Endodermal cell (in vitro differentiated cells): ENCODE measurements at places on chromosomes 1 and 21. TPM values are rescaled to one million over a fixed set of nuclear protein-coding genes. Genes with fewer than 3 reads are reported as not detected.

DNA sequence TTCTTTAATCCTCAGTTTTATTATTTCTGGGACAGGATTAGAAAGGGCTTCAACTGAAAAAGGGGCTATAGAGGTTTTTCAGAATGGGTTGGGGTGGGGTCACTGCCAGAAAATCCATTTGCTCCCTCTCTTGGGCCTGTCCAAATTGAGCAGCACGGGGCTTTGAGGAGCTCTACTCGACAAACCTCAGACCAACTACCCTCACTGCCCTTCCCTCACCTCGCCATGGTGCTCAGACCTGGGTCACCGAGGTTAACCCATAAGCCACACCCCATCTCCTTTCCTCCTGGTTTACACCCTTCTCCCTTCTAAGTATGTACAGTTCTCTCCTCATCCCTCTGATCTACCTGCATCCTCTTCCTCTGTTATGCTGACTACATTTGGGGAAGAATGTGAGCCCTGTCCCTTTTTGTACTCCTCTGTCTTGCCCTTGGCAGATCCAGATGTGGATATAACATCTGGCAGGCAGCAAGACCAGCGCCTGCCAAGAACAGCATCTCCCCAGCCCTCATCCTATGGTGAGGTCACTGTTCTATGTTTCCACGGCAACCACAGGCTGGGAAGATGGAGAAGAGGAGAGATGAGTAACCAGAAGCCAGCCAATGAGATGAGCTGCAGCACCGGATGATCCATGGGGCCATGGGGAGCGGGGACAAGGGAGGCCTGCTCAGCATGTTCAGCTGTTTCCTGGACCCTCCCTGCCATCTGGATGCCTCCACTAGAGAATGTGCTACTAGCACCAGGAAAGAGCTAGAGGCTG, 3.7 kb upstream of the FABP3 start:
- DNase-seq: peak; percentile 82

GRCh38 chr1:172990598-172991215, 60.0 kb downstream of the TNFSF18 start:
- DNase-seq: no peak

DNA sequence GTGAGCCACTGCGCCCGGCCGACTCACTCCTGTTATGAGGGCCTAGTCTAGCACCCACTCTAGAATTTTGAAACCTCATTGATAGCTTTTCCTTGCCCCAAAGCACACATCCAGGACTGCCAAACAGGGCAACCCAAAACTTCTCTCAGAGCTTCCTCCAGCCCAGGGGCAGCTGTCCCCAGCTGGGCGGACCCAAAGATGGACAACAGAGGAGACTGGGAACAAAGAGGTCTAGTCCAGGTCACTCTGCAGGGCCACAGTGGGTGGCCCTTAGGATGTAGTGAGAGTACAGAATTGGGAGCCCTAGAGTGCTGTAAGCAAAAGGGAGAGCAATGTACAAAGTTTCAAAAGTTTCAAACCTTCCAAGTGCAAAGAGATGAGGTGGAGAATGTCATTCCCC, 1.2 kb downstream of the CD34 start:
- DNase-seq: no peak

DNA sequence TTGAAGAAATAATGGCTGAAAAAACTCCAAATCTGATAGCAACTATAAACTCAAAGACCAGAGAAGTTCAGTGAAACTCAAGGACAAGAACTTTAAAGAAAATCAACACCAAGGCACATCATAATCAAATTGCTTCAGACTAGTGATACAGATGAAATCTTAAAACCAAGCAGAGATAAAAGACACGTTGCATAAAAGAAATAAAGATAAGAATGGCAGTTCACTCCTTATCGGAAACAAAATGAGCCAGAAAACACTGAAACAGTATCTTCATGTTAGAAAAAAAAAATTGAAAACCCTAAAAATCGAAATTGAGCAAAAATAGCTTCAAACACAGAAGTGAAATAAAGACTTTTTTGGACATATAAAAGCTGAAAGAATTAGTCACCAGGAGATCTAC, 4.6 kb upstream of the RAB4A start:
- no peak for DNase-seq

DNA sequence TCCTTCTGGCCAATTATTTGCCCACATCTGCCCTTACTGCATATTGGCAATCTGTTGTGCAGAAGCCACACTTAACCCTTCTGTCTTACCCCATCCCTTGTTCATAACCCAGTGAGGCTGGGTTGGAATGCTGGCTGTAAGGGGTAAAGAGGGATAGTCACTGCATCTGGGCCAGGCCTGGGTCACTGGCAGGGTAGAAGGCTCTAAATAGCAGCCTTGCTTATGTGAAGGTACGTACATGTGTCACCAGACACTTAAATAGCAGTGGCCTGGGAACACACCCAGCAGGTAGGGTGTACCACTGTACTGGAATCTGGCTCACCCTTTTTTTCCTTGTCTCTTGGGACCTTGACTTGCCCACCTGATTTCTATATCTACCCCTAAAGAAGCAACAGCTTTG, 9.9 kb upstream of the TARS2 start:
- DNase-seq: no peak

DNA sequence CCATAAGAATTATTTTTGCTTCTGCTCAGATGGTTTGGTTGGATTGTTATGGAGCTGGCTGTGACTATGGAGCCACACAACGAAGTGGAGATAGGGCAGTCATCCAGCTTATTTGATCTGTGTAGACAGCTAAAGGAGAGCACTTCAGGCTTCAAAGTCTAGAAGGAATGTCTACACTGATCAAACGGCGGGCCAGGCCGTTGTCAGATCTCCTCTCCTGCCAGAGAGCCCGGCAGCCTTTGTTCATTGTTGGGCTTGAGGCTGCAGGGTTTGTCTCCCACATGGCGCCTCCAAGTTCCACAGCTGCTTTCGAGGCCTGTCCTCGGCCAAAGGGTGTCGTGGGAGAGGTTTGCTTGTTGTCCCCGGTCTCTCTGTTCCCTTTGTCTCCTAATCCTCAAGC, 2.8 kb upstream of the STMN1 start:
- DNase-seq: no peak

GRCh38 chr1:169124459-169124858, 18.0 kb downstream of the ATP1B1 start:
- DNase-seq: no peak

Gene GPA33
- 1.2 to 5.4 TPM (median 1.5 TPM) in 3 replicates for total RNA-seq
